Epithelial cell of proximal tubule (primary cell): ENCODE measurements at places on chromosomes 3 and 15. TPM values are rescaled to one million over a fixed set of nuclear protein-coding genes. Genes with fewer than 3 reads are reported as not detected.

- DNase-seq = no peak
Observed at GRCh38 chr3:17078926-17079465, 194.2 kb downstream of the PLCL2 start.

DNA sequence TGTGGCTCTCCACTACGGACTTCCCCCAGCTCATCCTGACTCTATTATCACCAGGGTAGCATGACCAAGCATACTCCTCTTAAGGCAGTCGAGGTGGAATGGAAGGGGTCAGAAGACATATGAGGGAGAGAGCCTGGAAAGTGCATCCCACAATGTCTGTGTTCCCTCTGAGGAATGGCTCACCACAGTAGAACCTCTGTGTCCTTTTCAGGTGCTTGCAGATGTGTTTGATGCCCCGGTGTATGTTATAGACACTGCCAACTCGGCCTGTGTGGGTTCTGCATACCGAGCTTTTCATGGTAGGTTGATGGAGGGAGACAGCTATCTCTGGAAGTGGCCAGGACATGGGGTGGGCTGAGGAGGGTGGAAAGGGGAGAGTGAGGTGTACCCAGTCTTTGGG is 50.3 kb downstream of the XYLB start:
- no peak for DNase-seq

GRCh38 chr3:59310736-59311135 is 260.9 kb upstream of the CFAP20DC start:
- DNase-seq = no peak

DNA sequence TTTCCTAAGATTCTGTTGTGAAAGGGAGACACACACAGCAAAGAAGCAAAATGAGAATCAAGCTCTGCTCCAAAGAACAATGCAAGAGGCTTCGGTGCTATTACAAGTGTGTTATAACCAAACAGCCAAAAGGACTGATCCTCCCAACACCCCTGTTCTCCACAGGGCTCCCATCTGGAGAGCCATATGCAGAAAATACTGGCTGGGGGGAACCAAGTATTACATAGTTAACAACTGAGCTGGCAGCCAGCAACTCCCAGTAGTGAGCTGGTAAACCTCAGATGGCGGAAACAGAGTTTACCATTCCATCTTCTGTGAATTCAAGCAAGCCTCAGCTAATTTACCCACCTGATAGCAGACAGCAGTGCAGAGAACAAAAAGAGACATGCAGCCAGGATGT is 156.4 kb downstream of the NTRK3 start:
- no peak for DNase-seq

GRCh38 chr3:172069478-172069877 is 30.1 kb downstream of the FNDC3B start:
- no peak for DNase-seq

GRCh38 chr15:61762676-61763075 is 297.6 kb downstream of the VPS13C start:
- no peak for DNase-seq

DNA sequence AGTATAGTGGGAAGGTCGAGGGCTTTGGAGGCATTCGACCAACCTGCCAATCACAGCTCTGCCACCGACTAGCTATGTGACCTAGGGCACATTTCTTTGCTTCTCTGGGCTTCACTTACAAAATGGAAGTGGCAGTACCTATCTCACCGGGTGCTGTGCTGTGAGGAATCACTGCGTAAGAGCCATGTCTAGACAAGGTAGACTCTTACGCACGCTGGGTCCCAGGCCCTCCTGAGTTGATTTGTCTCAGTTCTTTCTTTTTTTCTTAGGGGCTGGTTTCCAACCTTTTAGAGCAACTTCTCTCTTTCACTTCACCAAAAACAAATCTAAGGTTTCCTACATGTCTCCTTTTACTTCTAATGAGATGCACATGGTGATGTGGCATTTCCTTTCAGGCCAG is 18.8 kb downstream of the CA12 start:
- DNase-seq = no peak

GRCh38 chr3:99997293-99997692 is 117.0 kb downstream of the FILIP1L start:
- DNase-seq = no peak

DNA sequence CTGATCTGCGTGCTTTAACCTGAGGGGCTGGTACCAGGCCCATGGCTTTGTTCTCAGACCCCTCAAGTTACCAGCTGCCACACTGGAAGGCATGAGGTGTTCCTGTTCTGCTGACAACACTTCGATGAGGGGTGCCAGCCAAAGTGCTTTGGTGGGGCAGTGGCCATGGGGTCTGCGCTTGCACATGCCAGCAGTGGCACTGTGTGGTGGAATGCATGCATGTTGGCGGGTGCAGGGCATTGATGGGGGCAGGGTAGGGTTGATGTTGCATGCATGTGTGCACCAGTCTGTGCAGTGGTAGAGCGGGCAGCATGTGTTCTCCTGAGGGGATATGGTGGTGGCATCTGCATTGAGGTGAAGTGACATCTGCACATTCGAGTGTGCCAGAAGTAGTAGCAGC is 497.0 kb downstream of the SQOR start:
- no peak for DNase-seq

DNA sequence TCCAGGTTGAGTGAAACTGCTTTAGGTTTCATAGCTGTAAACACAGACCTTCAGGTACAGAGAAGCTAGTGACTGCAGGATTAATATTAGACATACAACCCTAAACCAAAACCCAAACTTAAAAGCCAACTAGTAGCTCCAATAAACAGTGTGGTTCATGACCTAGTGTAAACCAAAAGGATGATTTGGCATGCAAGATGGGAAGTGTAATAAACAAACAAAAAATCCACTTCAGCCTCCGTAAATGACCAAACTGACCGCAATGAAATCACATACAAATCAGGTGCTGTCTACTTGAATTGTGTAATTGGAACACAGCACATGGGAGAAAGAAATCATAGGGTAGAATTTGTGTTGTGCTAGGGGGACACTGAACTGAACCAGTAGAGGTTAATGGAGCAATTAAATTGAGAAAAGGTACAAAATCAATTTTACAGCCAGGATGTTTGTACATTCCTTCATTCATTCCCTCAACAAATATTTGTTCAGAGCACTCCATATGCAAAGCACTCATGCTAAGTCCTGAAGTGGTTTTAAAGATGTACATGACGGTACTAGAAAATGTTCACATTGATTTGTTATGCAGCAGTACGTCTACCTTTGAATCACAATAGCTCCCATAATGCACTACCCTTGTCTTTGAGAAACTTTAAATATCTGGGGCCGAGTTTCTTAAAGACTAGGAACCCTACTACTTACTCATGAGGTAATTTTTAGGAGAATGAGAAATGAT is 21.4 kb upstream of the CHST2 start:
- no peak for DNase-seq

DNA sequence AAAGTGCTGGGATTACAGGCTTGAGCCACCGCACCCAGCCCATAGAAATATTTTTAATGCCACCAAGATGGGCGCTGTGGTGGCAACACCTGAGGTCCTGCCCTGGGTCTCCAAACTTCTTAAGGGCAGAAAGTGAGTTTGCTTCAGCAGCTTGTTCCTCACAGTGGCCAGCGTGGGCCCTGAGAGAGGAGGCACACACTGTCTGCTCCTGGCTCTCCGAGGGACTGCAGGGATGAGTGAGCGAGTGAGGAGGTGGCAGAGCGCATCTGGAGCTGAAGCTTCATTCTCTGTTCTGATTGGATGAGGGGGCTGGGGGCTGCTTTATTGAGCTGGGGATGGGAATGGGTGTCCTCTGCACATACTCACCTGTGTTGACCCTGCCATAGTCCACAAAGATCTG is 57.6 kb upstream of the RAB6B start:
- DNase-seq = no peak

- no peak for DNase-seq
Observed at GRCh38 chr3:69542805-69543429, 157.0 kb upstream of the FRMD4B start.

DNA sequence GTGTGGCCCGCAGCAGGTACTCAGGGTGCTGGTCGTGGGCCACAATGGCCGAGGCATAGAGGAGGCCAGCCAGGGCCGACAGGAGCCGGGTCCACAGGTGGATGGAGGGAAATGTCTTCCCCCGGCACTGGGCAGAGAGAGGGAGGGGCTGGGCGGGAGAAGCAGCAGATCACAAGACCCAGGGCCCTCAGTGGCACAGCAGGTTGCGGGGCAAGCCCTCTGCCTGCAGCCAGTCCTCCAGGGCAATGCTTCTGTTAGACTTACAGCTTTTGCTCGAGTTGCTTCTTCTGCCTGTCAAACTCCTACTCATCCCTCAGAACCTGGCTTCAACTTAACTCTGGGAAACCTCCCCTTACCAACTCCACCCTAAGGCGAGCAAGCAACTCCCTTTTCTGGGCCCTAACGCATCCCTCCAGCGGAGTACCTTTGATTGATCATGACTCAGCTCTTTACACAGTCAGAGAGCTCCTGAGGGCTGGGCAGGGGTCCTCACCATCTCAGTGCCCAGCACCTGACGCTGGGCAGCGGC is 16.0 kb downstream of the TMEM44 start:
- DNase-seq = no peak

DNA sequence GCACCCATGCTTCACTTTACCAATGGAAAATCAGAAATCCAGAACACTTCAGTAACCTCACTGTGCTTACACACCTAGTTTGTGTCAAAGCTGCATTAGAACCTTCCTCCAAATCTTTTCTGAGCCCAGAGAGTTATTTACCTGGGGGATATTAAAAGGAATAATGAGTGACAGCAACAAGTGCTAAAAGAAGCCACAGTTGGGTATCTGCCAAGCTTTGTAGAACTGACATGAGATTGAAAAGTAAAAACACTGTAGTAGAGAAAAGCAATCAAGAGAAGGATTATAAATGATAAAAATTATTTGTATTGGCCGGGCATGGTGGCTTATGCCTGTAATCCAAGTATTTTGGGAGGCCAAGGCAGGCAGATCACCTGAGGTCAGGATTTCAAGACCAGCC is 8.8 kb upstream of the TBC1D23 start:
- no peak for DNase-seq

DNA sequence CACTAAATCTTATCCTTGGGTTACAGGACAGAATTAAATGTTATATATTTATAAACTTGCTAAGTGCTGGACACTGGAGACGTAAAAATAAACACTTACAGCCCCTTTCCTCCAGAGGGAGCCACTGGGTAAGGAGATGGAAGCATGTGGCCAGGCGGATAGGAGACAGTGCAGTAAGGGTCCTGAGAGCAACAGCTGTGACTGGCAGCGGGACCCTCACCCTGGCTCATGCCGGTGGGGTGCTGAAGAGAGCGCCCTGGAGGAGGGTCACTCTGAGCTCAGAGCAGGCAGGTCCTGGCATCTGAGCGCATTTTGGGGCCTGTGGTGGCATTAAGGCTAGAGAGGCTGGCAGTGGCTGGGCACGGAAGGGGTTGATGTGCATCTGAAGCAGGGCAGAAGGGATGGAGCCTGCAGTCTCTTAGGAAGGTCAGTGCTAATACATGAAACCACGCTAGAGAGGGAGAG is 16.0 kb downstream of the SEC61A1 start:
- DNase-seq = no peak

Gene COL6A5
- total RNA-seq = not detected in 2 replicates

Gene C2CD4A
- 0.07 and 0.35 TPM in 2 replicates for total RNA-seq

Gene NEO1
- total RNA-seq = 15.3 and 31.0 TPM in 2 replicates

Gene FAN1
- total RNA-seq = 9.1 and 11.0 TPM in 2 replicates

Gene CD96
- total RNA-seq = 0.14 TPM in 1 of 2 replicates, not detected in the other

Gene RAB6B
- 2.8 and 3.5 TPM in 2 replicates for total RNA-seq
